ENCODE measurements at places on chromosomes 2 and 18. TPM values are rescaled to one million over a fixed set of nuclear protein-coding genes. Genes with fewer than 3 reads are reported as not detected.
A peak's percentile ranks its signal among the peaks of the same experiment; 100 is the strongest.

GRCh38 chr2:208783184-208783583 is 376.6 kb downstream of the PTH2R start:
- DNase-seq, result no peak
- no peaks in the 10 kb centered on the region for H3K4me1 ChIP-seq
- H3K27ac ChIP-seq, result no peak overlapping the region
- H3K27me3 ChIP-seq, result no peaks in the 10 kb centered on the region

Gene ORMDL1
- total RNA-seq, result 191 TPM

Gene RIT2
- total RNA-seq, result not detected

DNA sequence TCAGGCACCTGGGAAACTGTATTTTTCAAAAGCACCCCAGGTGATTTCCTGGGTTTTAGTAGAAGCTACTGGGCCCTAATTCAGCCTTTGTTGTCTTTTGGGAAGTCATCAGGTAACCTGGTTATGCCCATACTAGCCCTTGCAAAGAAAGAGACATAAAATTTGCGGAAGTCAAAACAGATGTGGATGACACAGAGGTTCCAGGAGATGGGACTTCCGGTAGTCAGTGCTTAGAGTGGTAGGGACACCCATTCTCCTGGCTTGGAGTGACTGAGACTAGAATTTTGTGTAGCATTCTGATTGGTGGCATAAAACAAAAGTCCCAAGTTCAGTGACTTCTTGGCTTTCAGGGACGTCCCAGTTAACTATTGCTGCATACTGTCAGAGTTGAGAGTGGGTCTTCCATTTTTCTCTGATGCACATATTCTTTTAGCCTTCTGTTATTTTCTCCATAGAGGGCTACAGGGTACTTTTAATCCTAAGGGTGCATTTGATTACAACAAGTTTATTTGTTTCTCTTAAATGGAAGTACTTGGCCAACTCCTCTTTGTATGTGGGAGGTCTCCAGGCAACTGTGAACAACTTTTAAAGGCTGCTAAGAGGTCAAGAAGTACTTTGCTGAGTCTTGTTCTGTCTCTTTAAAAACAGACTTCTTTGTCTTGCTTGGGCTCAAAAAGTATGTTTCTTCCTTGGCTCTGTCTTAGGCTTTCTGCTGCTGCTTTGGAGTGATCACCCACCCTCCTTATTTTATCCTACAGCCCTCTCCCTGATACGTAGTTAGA is 8.8 kb downstream of the NAB1 start:
- H3K27me3 ChIP-seq, result no peaks in the 10 kb centered on the region
- H3K27ac ChIP-seq, result no peak overlapping the region

DNA sequence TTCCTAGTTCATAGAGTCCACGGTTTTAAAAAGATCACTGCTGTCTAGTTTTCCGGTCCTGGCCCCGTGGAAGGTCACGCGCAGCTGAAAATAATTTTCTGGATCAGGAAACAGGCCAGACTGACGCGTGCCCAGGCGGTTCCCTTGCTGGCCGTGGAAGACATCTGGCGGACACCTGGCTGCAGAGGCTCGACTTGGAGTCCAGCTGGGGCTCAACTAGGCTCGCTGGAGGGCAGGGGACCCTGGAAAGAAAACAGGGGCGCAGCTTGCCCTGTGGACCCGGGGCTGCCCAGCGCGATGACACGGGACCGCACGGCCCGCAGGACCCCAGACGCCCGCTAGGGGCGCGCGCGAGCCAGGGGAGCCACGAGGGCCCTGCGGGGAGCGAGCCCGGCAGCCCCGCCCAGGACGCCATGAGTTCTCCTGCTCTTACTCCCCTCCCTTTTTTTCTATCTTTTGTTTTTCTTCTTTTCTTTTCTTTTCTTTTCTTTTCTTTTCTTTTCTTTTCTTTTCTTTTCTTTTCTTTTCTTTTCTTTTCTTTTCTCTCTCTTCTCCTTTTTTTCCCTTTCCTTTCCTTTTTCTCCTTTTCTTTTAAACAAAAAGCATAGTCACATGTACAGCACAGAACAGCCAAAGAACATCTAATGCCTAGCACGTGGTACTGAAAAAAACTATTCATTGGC is 43.2 kb upstream of the UBE2F start:
- peaks cover 13% of the 10 kb centered on the region for H3K4me1 ChIP-seq
- peak overlapping the region; percentile 55 for H3K27ac ChIP-seq
- peak; percentile 82 for DNase-seq
- no peaks in the 10 kb centered on the region for H3K36me3 ChIP-seq
- H3K27me3 ChIP-seq, result no peaks in the 10 kb centered on the region
- H3K4me3 ChIP-seq, result peak overlapping the region; percentile 63
